ENCODE measurements at places on chromosomes 12 and 14. TPM values are rescaled to one million over a fixed set of nuclear protein-coding genes. Genes with fewer than 3 reads are reported as not detected.

The STYX gene
- 41.6 TPM for total RNA-seq

The RFX4 gene
- total RNA-seq, result not detected

The RXYLT1 gene
- 9.8 TPM for total RNA-seq

The DCN gene
- total RNA-seq, result 1.4 TPM
